ENCODE measurements at places on chromosomes 7 and 10.

- no peak overlapping the region for H3K4me3 ChIP-seq
- no peaks in the 10 kb centered on the region for H3K36me3 ChIP-seq
- H3K27me3 ChIP-seq, result no peaks in the 10 kb centered on the region
- no peak for DNase-seq
- no peak overlapping the region for H3K27ac ChIP-seq
These were observed 91.7 kb downstream of the CCDC3 start for GRCh38 chr10:12909836-12910185.

DNA sequence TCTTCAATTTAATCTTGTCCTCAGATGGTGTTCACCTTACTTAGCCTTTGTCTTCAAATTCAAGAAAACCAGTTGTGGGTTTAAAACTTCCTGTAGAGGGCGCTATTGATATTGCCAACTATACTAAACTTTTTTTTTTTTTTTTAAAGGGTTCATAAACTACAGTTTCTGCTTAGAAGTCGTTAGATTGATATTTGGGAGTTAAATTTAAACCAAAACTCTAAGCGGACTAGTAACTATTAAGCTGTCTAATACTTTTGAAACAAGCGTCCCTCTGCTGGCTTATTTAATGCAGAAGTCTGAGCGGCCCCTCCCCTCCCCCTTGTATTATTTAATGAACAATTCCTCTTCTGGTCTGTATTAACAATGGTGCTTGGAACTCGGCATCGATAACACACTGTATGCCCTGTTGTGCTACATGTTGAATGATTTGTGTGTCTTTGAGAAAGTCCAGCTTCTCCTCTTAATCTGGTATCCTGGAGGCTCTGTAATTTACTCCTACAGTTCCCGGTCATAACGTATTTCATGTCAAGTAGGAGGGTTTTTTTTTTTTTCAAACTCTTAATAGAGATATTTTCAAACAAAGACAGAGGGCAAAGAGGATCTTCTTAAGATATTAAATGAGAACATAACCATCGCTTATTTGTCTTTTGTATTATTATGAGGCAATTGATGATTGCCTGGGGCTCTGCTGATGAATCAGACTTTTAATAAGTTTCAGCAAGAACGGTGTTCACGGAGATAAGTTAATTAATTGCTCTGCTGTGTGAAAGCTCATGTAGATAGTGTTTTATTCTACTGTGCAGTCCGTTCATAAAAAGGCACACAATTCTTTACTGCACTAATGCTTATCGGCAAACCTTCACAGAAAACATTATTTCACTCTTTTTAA is 22.6 kb upstream of the CREB5 start:
- no peaks in the 10 kb centered on the region for H3K36me3 ChIP-seq
- peak overlapping the region; percentile 51 for H3K27ac ChIP-seq
- H3K4me3 ChIP-seq, result peak overlapping the region; percentile 21

DNA sequence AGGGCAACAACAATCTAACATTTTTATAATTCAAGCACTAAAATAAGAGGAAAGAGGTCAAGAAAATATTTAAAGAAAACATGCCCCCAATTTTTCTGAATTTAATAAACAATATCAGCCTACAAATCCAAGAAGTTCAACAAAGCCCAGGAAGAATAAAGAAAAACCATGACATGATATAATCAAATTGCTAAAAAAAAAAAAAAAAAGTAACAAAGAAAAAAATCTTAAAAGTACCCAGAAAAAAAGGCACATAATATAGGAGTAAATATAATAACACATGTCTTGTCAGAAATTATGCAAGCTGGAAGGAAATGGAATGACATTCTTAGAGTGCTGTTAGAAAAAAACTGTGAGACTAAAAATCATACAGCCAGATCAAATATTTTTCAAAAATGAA is 151.4 kb downstream of the IMMP2L start:
- no peak for DNase-seq
- H3K27ac ChIP-seq, result no peak overlapping the region
- H3K4me3 ChIP-seq, result no peak overlapping the region
- no peaks in the 10 kb centered on the region for H3K27me3 ChIP-seq
- H3K4me1 ChIP-seq, result no peaks in the 10 kb centered on the region

GRCh38 chr7:120806669-120807068 is 51.3 kb downstream of the TSPAN12 start:
- no peak overlapping the region for H3K27ac ChIP-seq
- H3K4me3 ChIP-seq, result no peak overlapping the region
- H3K4me1 ChIP-seq, result no peaks in the 10 kb centered on the region
- no peaks in the 10 kb centered on the region for H3K27me3 ChIP-seq

- H3K4me1 ChIP-seq, result no peaks in the 10 kb centered on the region
- H3K36me3 ChIP-seq, result no peaks in the 10 kb centered on the region
- DNase-seq, result no peak
- no peak overlapping the region for H3K4me3 ChIP-seq
- H3K27me3 ChIP-seq, result no peaks in the 10 kb centered on the region
- H3K27ac ChIP-seq, result no peak overlapping the region
These were observed 280.1 kb downstream of the FRMD4A start for GRCh38 chr10:14050598-14050997.

DNA sequence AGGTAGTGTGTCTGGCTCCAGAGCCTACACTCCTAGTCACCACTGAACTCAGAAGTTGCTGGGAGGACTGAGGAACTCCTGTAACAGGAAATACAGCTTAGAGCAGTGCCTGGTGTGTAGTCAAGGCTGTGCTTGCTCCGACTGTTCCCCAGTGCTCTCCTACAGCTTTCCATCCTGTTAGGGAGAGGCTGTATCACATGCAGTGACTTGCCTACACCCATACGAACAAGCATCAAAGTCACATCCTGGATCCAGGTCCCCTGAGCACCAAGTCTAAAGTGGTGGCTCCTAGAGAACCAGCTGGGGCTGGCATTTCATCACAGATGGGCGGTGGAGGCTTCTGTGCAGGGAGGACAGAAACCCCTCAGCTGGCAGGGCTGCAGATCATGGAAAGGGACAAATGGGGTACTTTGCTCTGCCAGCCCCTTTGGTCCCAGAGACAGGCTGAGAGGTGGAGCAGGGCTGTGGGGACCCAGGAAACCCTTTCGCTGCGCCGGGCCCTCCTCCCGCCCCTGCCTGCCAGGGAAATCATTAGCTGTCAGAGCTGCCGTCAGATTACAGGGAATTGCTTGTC is 7.7 kb downstream of the ASB10 start:
- H3K27ac ChIP-seq, result no peak overlapping the region
- H3K27me3 ChIP-seq, result no peaks in the 10 kb centered on the region
- no peaks in the 10 kb centered on the region for H3K36me3 ChIP-seq
- no peak overlapping the region for H3K4me3 ChIP-seq
- H3K4me1 ChIP-seq, result no peaks in the 10 kb centered on the region

- no peaks in the 10 kb centered on the region for H3K4me1 ChIP-seq
- peak overlapping the region; percentile 3 for H3K27ac ChIP-seq
- DNase-seq, result no peak
- no peaks in the 10 kb centered on the region for H3K27me3 ChIP-seq
- H3K4me3 ChIP-seq, result no peak overlapping the region
- no peaks in the 10 kb centered on the region for H3K36me3 ChIP-seq
These were observed 4.4 kb downstream of the HBP1 start for GRCh38 chr7:107173191-107173590.

GRCh38 chr10:77710081-77710551 is 72.5 kb upstream of the KCNMA1 start:
- H3K27me3 ChIP-seq, result no peaks in the 10 kb centered on the region
- no peaks in the 10 kb centered on the region for H3K36me3 ChIP-seq
- H3K4me1 ChIP-seq, result no peaks in the 10 kb centered on the region
- no peak overlapping the region for H3K4me3 ChIP-seq
- DNase-seq, result no peak

GRCh38 chr10:78898341-78899097 is 170.2 kb upstream of the ZMIZ1 start:
- H3K4me3 ChIP-seq, result no peak overlapping the region
- no peak overlapping the region for H3K27ac ChIP-seq
- no peaks in the 10 kb centered on the region for H3K4me1 ChIP-seq
- no peaks in the 10 kb centered on the region for H3K27me3 ChIP-seq
- no peak for DNase-seq

- no peak overlapping the region for H3K27ac ChIP-seq
- H3K36me3 ChIP-seq, result no peaks in the 10 kb centered on the region
- no peaks in the 10 kb centered on the region for H3K27me3 ChIP-seq
- no peak for DNase-seq
These were observed 25.1 kb downstream of the DPY19L1 start for GRCh38 chr7:35012160-35012559.

DNA sequence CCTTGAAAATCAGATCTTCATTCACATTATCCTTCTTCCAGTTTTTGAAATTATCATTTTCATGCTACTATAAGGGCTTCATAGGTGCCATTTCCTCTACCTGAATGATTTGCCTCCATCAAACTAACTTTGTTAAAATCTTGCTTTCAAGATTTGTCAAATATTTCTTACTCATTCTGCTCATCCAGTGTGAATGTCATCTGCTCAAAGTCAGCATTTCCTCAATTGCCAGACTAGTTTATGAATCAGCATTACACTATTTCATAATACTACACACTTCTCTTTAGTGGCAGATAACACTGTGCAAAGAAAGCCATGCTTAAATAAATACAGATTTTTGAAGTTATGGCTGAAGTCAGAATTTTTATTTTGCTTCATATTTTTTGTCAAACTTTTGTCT is 21.3 kb upstream of the LIPF start:
- no peaks in the 10 kb centered on the region for H3K4me1 ChIP-seq
- no peak for DNase-seq
- H3K27ac ChIP-seq, result no peak overlapping the region
- H3K36me3 ChIP-seq, result no peaks in the 10 kb centered on the region
- H3K27me3 ChIP-seq, result no peaks in the 10 kb centered on the region

DNA sequence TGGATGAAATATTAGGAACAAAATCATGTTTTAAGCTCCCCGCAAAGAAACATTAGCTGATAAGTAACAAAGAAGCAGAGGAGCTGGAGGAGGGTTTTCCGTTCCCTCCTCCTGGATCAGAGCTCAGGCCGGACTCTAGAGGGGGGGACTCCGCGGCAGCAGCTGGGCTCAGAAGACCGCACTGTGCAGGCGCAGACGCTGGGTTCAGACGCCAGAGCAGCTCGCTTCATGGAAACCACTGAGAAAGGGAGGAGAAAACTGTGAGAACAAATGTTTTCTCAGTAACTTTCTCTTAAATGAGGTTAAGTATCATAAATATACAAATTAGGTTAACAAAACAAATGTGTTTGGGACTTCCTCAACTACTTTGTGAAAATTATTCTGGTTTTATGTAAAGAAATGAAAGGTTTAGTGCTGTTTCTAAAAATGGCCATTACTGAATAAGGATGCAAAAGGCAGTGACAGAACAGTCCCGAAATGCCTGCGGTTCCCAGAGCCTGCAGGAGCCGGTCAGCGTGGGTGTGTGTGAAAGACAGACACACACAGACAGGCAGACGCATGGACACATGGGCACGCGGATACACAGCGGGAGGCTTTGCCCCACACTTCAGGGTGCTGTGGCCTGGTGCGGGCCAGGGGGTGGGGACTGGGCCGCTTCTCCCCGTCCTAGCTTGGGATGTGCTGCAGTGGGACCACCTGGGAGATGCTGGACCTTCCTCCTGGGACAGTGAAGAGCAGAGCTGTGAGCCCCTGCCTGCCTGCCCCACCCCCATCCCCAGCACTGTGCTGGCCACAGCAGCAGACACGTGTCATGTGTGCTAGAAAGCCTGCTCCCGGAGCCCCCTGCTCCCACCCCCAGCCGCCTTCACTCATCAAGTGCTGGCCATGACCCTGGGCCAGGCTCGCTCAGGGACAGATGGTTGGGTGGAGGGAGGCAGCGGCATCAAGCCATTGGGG is 20.3 kb upstream of the ADGRA1 start:
- DNase-seq, result no peak
- no peaks in the 10 kb centered on the region for H3K4me1 ChIP-seq
- H3K27ac ChIP-seq, result no peak overlapping the region
- no peaks in the 10 kb centered on the region for H3K36me3 ChIP-seq
- no peak overlapping the region for H3K4me3 ChIP-seq
- H3K27me3 ChIP-seq, result no peaks in the 10 kb centered on the region

GRCh38 chr7:22783421-22783820 is 39.2 kb downstream of the TOMM7 start:
- no peaks in the 10 kb centered on the region for H3K27me3 ChIP-seq
- H3K4me3 ChIP-seq, result no peak overlapping the region
- H3K27ac ChIP-seq, result no peak overlapping the region
- DNase-seq, result no peak
- no peaks in the 10 kb centered on the region for H3K4me1 ChIP-seq

DNA sequence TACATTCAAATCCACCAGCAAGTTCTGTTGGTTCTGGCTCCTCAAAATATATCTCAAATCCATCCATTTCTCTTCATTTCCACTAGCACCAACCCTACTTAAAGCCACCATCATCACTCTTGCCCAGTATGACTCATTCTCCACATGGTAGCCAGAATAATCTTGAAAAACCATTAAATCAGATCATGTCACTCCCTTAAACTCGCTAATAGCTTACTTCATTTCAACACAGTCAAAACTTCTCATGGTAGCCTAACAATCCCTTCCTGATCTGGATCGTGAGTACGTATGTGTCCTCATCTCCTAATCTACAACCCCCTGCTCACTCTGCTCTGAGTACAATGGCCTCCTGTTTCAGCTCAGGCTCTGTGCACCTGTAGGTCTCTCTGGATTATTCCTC is 8.7 kb downstream of the EPC1 start:
- H3K4me1 ChIP-seq, result peaks cover 23% of the 10 kb centered on the region
- no peaks in the 10 kb centered on the region for H3K36me3 ChIP-seq
- no peak overlapping the region for H3K4me3 ChIP-seq
- DNase-seq, result no peak
- no peak overlapping the region for H3K27ac ChIP-seq

DNA sequence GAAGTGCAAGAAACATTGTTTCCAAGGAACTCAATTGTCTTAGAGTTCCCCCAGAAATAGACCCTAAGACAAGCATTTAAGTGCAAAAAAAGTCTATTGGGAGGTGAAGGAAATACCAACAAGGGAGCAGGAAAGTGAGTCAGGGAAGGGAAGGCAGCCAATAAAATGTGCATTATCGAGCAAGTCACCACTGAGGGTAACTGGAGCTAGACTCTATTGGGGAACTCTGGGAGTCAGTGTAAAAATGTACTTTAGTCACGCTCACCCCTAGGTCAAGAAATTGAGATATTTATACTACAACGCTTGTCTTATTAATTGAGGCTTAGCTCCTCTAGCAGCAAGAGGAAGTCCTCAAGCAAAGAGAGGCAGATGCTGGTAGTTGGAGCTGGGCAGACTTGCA is 137.7 kb downstream of the RTKN2 start:
- H3K4me3 ChIP-seq, result no peak overlapping the region
- H3K4me1 ChIP-seq, result no peaks in the 10 kb centered on the region
- DNase-seq, result no peak
- H3K27me3 ChIP-seq, result no peaks in the 10 kb centered on the region

GRCh38 chr7:22252936-22253536 is 103.9 kb downstream of the RAPGEF5 start:
- no peaks in the 10 kb centered on the region for H3K27me3 ChIP-seq
- H3K4me1 ChIP-seq, result no peaks in the 10 kb centered on the region
- no peak overlapping the region for H3K27ac ChIP-seq
- no peaks in the 10 kb centered on the region for H3K36me3 ChIP-seq

GRCh38 chr10:70596110-70596798 is 6.3 kb downstream of the PRF1 start:
- H3K36me3 ChIP-seq, result no peaks in the 10 kb centered on the region
- DNase-seq, result no peak
- no peaks in the 10 kb centered on the region for H3K27me3 ChIP-seq

Measured in uterus (tissue), 4 donors.